Bronchus fibroblast of lung (primary cell): ENCODE measurements at places on chromosomes 6 and 20. TPM values are rescaled to one million over a fixed set of nuclear protein-coding genes. Genes with fewer than 3 reads are reported as not detected.

The OR2J3 gene
- not detected in 2 replicates for total RNA-seq

The EPB41L1 gene
- 7.9 and 11.1 TPM in 2 replicates for total RNA-seq

The OPRM1 gene
- not detected in 2 replicates for total RNA-seq

The TPX2 gene
- total RNA-seq, result 122 and 127 TPM in 2 replicates

The PLN gene
- not detected in 2 replicates for total RNA-seq

The SS18L1 gene
- total RNA-seq, result 6.1 and 6.7 TPM in 2 replicates

The HUS1B gene
- 0.17 TPM in 1 of 2 replicates, not detected in the other for total RNA-seq
